ENCODE measurements at places on chromosomes 6 and 20. TPM values are rescaled to one million over a fixed set of nuclear protein-coding genes. Genes with fewer than 3 reads are reported as not detected.

The CGAS gene
- polyA plus RNA-seq = 0.70 TPM

The PKHD1 gene
- polyA plus RNA-seq = 9.0 TPM

The SIRPB2 gene
- 0.80 TPM for polyA plus RNA-seq

The ZSCAN23 gene
- 0.89 TPM for polyA plus RNA-seq

All from pancreas (tissue), 10 donors.